D341Med (cell line): ENCODE measurements at places on chromosomes 2 and 18.

GRCh38 chr18:9991011-9992000 is 77.5 kb downstream of the VAPA start:
- no peak for DNase-seq

GRCh38 chr2:197934261-197934933 is 130.0 kb downstream of the PLCL1 start:
- DNase-seq, result no peak

GRCh38 chr2:235701206-235701981 is 207.6 kb downstream of the AGAP1 start:
- no peak for DNase-seq

GRCh38 chr2:215790523-215791421 is 222.6 kb downstream of the MREG start:
- DNase-seq, result no peak

DNA sequence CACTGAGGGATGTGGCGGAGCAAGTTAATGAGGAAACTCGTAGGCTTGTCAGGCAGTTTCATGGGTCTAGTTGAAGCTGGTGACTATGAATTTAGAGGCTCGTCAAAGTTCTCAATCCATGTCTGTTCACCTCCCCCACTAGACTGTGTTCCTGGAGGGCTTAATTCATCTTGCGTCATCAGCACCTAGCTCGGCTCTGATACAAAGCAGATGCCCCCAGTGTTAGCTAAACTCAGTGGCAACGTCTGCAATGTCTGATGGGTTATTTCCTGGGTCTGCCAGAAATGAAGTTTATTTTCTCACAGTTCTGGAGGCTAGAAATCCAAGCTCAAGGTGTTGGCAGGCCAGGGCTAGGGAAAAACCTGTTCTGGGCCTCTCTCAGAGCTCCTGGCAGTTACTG is 140.6 kb downstream of the PID1 start:
- no peak for DNase-seq

DNA sequence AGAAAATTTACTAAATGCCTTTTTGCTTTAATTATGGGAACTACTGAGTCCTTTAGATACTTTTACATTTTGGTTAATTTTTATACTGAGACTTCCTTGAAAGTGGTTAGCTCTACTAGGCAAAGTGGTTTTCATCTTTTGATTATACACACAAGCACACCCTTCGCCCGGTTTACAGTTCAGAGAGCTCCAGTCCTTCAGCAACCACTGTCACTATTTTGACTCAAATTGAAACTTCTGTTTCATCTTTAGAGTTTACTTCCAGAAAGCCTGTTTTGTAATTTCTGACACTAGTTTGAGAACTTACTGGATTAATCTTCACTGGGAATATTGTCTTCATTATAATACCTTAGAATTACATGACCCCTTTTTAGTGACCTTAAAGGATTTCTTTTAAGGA is 140.3 kb upstream of the FOSL2 start:
- DNase-seq, result no peak

DNA sequence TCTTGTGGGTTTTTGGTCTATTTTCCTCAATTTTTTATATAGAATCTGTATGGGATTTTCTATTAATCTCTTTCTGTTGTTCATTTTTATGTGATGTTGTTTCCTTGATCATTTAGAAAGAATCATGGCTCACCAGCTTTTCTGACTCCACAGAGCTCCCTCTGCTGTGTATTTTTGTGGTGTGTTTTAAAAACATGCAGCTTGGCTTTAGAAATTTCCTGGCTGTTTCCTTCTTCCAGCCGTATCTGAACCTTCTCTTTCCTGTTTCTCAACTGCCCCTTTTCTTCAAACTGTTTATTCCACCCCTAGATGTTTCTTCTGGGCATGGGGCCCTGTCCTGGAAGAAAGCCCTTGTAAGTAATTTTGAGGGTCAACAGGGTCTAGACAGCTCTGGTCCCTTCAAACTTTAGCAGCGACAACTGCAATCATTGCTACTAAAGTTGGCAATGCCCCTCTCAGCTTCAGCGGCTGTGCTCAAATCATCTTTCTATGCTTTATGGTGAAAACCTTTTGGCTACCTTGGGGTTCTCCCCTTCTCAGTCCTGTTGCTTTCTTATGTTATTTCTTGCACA is 17.6 kb upstream of the COPS8 start:
- no peak for DNase-seq

- no peak for DNase-seq
Observed at GRCh38 chr18:48441405-48441881, 32.3 kb upstream of the ZBTB7C start.

GRCh38 chr18:52781113-52781512 is 441.1 kb downstream of the DCC start:
- no peak for DNase-seq

- DNase-seq, result peak; percentile 49
Observed at GRCh38 chr2:105822186-105822585, 77.5 kb downstream of the NCK2 start.

- DNase-seq, result no peak
Observed at GRCh38 chr2:31070339-31071125, 67.7 kb downstream of the GALNT14 start.

DNA sequence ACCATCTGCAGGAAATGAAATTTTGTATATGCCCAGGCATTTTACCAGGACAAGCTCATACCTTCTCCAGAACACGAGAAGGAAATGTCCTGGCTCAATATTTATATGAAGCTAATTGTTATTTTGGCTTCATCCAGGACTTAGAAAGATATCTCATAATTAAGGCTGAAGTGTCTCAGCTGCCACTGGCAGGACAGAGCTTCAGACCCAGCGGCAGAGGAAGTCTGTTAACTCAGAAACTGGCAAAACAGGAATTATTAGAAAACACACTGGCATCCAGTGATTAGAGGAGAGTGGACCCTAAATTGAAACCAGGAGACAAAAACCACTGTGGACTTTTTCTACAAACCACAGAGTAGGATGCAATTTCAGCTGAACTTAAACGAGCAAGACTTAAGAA is 329.7 kb downstream of the CYRIA start:
- no peak for DNase-seq

- DNase-seq, result no peak
Observed at GRCh38 chr2:240480834-240481623, 45.6 kb downstream of the GPC1 start.

DNA sequence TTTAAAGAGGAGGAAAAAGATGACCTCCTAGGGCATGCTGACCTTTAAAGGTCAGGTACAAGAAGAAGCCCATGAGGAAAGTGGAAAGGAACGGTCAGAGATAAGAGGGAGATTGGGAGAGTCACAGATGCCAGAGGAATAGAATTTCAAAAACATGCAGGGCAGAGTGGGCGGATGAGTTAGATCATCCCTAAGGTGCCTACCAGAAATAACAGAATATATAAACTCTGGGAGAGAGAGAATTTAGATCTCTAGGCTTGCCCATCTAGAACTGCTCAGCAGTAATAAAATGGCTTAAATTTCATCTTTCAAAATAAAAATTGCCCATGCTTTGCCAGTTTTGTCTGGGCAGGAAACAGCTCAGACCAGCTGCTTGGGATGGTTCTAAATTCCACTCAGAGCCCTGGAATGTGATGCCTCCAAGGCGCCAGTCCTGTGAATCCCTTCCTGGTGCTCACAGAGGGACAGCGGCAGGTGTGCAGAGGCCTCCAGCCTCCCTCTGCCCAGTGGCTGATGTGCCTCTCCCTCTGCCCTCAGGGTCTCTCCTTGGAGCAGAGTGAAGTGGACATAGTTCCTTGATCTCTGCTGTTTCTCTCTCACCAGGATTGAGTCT is 130.9 kb downstream of the ANTXR1 start:
- DNase-seq, result no peak

DNA sequence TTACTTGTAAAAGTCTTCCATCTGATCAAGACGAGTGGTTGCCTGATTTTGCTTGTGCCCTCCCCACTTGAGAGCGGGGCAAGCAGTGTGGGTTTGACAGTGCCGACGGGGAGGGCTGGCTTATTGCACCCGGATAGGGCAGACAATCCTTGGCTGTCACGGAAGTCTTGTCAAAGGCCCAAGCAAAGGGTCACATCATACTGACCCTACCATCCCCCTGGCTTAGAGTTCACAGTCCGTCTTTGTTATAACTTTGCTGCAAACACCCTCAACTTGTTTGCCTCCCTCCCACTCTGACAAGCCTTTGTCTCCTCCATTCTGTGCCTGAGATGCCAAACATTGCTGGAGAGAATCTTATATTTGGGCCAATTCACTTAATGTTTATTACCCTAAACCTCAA is 165.9 kb upstream of the MSH6 start:
- no peak for DNase-seq

DNA sequence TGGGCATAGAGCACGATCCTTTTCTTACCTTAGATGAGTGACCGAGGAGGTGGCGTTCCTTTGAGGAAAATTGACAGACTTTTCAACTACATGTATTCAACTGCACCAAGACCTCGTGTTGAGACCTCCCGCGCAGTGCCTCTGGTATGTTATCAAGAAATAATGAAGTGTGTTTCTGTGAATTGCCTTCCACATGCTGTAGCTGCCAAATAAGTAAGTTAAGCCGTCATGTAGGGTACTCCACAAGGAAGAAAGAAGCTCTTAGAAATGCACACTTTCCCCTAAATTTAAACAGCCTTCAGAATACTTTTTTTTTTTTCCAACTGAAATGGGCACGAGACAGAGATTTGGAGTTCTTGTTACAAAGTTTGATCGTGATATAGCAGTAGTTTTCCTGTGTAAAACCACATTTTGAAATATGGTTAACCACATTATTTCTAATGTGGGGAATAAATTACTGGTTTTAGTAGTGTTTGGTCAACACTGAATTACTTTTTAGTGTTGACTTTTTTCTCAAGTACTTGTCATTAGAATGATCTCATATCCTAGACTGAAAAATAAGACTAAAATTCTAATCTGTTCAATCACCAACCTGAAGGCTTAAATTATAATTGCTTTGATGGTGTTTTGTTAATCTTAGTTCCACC is 30.5 kb downstream of the PDK1 start:
- DNase-seq, result no peak

- no peak for DNase-seq
Observed at GRCh38 chr2:31711737-31712136, 131.0 kb upstream of the SRD5A2 start.

- no peak for DNase-seq
Observed at GRCh38 chr2:228446734-228447133, 265.2 kb upstream of the SPHKAP start.

- no peak for DNase-seq
Observed at GRCh38 chr2:47346-47725, 1.0 kb upstream of the FAM110C start.

- DNase-seq, result no peak
Observed at GRCh38 chr2:182144776-182145165, 159.1 kb downstream of the PPP1R1C start.

DNA sequence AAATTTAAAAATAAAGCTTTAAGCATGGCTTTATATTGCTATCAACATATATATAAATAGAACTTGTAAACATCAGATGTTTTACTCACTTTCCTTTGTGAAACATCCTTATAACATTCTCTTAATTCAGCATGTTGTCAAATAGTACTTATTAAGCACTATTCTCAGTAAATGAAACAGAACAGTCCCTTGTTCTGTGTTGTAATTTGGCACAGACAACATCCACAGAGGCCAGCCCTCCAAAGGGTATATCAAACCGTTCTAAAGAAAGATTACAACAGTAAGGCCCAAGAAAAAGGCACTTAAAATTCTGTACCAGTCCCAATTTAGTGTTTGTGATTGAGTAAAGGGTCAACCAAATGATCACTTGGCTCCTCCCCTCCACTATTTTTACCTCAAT is 46.0 kb downstream of the GAREM1 start:
- DNase-seq, result no peak

GRCh38 chr2:21928292-21928691 is 804.5 kb downstream of the TDRD15 start:
- no peak for DNase-seq

GRCh38 chr18:44424645-44425035 is 256.0 kb upstream of the SETBP1 start:
- DNase-seq, result no peak

DNA sequence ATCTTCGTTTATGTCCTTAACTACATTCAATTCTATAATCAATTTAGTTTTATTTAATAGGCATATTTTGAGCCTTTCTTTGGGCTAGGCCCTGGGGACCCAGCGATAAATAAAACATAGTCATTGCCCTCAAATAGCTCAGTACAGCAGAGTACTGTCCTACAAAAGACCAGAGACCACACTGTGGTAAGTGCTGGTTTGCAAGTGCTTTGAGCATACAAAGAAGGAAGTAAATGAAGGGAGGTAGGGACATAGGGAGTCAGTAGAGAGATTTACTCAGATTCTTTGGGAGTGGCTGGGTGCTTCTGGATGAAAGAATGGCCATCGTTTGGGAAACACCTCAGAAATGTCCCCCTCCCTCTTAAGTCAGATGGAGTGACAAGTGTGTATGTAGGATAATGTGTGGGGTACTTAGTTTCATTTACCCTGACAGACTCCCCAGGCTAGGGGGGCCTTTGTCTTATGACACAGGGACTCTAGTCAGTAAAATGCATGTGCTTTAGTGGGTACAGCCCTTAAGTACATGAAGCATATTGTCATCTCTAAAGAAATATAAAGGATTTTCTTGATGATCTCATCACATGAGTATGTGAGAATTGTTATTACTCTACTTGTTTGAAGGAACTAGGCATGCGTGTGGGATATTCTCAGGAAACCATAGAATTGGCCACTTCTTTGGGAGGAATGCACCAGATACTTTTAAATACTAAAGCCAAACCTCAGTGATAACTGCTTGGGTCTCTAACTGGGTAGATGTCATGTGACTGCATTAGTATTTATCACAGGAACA is 35.1 kb downstream of the MAPRE2 start:
- DNase-seq, result no peak

DNA sequence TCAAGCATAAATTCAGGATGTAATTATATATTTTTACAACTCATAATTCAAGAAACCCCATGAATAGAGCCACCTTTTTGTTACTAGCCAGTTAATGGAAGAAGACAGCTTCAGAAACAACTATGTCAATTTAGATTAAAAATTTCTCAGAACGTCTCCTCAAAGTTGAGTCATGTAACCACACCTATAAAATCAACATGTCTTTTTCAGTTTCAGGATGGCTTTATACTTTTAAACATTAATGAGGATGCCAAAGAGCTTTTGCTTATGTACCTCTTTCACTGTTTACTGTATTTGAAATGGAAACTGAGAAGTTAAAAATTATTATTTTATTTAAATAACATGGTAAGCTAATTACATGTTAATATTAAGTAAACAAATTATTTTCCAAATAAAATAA is 280.1 kb downstream of the PTH2R start:
- DNase-seq, result no peak

DNA sequence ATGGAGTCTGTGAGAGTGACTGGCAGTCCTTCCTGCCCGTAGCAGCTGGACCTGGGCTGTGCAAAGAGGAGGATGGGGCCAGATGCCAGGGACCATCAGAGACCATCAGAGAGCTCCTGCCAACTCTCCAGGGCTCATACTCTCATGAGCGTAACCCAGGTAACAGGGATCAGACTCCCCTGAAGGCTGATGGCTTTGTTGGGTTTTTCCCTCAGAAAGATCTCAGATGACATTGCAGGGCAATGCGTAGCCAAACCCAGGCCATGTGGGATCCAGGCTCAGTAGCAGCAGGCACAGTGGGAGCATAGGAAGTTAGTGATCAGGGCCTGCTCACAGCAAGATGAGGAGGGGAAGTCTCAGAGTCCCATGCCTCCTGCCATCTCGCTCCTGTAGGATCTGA is 218.0 kb downstream of the LOXHD1 start:
- peak; percentile 16 for DNase-seq

- no peak for DNase-seq
Observed at GRCh38 chr18:25834061-25834460, 256.4 kb downstream of the SS18 start.
